ENCODE measurements at places on chromosomes 11 and 22.
A peak's percentile ranks its signal among the peaks of the same experiment; 100 is the strongest.

DNA sequence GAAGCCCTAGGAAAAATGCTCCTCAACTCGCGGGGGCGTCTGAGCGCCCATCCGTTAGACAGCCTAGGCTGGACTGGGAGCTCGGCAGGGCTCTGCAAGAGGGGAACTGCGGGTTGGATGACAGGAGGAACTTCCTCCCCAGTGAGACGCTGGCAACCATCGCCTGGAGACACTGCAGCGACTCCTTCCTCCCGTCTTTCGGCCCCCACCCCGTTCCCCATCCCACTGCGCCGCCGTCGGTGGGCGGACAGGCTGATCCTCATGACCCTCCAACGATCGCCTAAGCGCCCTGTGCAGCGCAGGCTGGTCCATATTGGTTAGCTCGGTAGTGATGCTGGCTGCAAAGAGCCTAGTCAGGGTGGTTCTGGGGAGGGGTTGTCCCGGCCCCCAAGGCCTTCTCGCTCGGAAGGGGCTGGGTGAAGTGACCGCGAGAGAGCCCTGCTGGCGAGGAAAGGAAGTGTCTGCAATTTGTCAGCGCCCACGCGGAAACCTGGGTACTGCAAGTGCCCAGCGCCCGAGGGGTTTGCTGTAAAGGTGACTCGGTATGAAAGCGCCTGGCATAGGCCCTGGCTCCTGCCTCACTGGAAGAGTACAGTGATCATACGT is 638 bp downstream of the NRGN start:
- no peak for DNase-seq

- DNase-seq: no peak
Measured at GRCh38 chr11:127962416-127962815, 624.9 kb downstream of the ETS1 start.

DNA sequence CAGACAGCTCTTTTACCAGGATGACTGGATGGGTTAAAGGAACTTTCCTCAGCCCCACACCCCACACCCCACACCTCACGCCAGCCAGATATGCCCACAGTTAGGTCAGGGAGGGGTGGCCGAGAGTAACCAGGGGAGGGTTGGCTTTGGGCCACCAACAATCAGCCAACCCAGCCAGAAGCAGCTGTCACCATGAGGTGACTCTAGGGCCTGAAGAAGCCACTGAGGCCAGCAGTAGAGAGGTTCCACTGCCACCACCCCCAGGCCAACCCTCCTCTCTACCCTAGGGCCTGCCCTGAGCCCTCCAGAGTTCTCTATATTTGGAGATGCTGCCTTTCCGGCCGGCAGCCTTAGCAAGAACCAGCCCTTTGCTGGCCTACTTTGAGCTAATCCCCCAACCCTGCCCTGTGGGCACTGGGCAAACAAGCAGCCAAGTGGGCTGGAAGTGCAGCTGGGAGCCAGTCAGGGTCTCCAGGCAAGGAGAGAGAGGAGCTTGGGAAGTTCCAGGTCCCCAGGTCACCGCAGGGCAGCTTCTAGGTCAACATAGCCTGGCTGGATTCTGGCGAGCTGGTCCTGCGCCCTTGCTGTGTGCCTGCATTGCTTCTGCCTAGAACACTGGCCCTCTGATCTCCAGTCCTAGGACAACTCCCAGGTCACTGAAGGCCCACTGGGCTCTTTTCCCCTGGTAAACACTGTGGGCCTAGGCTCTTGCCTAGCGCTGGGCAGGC is 12.0 kb upstream of the SYT8 start:
- no peak for DNase-seq

- no peak for DNase-seq
Measured at GRCh38 chr11:117251506-117251905, 19.0 kb downstream of the RNF214 start.

GRCh38 chr22:28419919-28420318 is 259.7 kb downstream of the TTC28 start:
- no peak for DNase-seq

- DNase-seq: no peak
Measured at GRCh38 chr11:115980337-115981103, 476.3 kb upstream of the CADM1 start.

GRCh38 chr11:13942971-13943381 is 19.5 kb upstream of the SPON1 start:
- no peak for DNase-seq

DNA sequence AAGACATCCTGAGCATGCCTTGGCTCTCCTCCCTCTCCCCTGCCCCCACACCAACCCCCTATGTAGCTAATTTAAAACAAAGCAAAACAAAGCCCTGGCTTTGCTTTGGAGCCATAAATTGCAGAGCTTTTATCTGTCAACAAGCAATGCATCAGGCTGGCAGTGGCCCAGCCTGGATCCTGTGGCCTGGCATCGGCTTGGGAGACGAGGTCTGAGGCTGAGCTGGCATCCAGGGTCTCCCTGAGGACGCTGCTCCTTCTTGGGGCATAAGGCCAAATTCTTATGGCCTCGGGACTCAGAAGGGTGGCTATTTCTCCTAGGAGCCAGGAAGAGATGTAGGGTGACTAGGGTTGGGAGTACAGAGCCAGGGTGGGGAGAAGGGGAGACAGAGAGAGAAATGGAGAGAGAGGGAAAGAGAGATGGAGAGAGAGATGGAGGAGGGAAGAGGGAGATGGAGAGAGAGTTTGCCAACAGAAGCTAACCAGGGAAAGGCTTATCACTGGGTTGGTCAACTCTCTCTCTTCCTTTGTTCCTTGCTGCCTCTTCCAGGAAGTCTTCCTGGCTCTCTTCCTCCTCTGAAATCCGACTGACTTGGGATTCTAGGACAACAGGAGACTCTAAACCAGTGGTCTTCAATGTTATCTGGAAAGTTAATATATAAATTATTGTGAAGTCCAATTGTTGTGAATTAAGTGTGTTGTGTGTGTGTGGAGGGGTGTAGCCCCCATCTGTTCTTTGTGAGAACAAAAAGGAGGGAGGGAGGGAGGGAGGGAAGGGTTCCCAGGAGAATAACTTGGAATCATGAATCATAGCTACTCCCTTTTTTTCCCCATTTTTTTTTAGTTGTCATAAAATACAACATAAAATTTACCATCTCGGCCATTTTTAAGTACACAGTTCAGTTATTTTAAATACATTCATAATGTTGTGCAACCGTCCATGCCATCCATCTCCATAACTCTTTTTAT is 29.1 kb downstream of the TSPAN18 start:
- no peak for DNase-seq

DNA sequence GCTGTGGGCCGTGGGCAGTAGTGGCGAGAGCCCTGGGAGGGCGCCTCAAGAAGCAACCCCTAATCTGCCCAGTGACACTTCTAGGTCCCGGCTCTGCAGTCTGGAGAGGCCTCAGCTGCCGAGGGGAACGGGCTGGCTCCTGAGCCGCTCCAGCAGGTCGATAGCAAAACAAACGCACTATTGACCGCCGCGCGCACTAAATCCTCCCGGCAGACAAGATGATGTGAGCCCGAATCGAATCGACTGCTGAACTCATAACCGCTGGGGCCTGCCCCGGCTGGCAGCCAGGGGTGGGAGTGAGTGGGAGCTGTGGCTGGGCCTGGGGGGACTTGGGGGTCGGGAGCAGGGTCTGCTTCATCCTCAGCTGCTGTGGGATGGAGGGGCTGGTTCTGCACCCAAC is 36.1 kb downstream of the FLRT1 start:
- no peak for DNase-seq

- no peak for DNase-seq
Measured at GRCh38 chr22:29300807-29301601, 5.4 kb upstream of the GAS2L1 start.

DNA sequence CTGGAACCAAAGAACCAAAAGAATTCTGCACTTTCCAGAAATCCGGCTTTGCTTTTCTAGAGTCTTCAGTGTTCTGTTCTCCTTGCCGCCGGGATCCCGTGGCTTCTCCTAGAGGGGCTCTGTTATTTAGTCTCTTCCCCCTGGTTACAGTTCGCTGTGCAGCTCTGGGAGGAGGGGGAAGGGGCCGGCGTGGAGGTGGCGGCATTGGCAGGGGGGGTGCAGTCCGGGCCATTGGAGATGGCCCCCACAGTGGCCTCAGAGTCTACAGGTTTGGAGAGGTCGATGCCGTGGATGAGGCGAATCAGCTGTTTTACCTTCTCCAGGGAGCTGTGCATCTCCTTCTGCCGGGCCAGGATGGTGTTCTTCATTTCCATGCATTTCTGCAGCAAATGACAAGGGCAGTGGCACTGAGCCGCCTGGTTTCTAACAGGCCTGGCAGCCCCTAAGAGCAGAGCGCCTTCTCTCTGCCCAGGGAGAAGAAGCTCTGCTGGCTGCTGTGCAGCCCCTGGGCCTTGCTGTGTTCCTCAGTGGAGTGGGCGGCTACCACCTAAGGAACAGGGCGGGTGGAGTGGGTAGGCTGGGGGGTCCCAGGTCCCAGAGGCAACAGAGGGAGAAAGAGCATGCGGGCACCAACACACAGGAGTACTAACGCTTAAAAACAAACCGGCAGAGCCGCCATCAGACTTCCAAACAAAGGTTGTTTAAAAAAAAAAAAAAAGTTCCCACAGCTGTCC is 11.6 kb downstream of the LARGE2 start:
- no peak for DNase-seq

DNA sequence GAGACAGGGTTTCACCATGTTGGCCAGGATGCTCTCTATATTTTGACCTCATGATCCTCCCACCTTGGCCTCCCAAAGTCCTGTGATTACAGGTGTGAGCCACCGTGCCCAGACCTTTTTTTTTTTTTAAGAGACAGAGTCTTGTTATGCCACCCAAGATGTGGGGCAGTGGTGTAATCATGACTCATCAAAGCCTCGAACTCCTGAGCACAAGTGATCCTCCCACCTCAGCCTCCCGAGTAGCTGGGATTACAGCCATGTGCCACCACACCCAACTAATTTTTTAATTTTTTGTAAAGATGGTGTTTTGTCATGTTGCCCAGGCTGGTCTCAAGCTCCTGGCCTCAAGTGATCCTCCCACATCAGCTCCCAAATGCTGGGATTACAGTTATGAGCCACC is 37.9 kb downstream of the IZUMO1R start:
- DNase-seq: no peak

GRCh38 chr11:1917523-1918435 is 1.7 kb upstream of the TNNT3 start:
- DNase-seq: no peak

DNA sequence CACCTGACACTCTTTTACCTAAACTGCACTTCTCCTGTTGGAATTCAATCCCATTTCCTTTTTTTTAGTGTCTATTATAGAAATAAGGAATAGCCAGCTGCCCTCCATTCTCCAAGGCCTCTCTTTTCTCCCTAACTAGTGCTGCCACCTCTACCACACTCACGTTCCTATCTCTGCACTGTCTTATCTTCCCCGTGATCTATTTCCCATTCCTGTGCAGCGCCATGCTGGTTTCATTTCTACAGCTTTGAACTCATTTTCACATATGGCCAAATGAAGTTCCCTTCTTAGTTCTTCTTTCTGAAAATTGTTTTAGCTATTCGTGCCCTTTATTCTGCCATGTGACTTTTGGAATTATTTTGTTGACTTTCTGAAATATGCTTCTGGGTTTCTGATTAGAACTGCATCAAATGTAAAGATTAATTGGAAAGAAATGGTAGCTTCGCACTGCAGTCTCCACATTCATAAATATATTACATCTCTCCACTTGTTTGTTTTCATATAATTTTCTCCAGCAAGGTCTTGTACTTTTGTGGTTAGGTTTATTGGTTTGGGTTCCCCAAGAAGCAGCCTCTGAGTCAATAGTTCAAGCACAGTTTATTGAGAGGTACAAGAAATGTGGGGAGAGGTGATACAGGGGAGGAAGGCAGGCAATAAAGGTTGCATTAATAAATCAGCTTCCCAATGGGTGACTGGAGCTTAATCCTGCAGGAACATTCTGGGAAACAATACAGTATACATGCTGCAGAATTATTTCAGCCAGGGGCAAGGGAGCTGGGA is 43.7 kb upstream of the DRD2 start:
- no peak for DNase-seq

DNA sequence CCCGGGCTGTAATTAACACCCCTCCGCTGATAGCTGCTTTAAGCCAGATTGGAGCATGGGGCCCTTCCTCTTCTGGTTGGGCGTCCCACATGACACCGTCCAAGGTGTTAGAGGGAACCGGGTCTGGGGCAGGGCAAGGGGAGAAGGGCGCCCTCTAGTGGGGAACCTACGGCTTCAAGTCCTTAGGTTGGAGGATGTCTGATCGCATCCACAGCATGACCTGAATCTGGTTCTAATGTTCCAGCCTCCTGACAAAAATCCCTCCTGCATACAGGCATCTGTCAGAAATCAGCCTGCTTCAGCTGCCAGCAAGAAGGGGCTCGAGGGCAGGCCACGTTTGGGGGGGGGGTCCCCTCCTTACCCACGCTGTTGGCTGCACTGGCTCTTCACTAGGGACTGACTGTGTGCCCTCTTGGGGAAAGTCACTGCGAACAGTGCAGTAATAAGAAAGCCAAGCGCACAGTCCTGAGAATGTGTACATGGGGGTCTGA is 94.2 kb upstream of the TBCEL start:
- no peak for DNase-seq

DNA sequence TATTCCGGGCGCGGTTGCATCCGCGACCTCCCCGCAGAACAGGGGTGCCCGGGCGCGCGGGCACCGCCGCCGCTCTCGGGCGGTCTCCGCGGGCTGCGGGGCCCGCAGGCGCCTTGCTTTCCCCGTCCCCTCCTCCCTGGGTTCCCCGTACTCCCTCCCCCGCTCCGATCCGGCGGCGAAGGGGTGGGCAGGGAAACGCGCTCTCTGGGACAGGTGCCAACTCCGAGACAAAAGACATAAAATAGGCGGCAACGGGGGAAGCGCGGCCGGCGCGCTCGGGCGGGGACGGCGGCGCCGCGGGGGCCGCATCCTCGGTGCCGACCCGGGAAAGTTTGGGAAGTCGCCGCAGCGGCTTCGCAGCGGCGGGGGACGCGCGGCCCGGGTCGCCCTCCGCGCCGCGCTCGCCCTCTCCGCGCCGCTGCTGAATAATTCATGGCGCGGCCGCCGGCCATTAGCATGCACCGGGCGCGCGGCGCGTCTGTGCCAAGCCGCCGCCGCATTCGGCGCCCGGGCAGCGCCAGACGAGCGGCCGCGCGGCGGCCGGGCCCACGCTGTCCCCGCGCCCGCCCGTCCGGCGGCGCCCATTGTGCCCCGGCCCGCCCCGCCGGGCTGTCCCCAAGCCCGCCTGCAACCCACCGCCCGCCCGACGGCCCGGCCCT is 78.7 kb upstream of the PPARA start:
- peak; percentile 95 for DNase-seq

DNA sequence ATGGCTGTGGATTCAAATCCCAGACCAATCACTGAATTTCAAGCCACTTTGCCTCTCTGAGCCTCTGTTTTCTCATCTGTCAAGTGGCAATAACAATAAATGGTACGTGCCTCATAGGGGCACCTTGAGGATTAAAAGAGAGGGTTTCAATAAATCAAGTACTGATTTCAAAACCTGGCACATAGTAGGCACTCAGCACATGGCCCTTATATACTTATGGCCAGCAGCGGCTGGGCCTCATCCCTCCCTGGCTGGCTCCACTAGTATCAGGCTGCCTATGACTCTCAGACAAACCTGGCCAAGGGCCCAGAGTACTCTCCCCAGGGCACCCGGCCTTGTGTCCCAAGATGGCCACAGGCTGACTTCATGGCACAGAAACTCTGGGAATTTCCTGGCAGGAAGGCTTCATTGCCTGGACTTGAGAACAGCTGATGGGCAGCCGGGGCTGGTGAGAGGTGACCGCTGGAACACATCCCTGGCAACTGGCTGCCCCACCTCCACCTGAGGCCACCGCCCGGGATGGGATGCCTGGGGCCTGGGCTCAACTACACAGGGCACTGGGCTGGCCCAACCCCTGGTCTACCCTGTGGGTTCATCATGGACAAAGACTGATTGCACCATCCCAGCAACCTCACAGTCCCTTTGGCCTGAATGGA is 3.4 kb downstream of the FADS3 start:
- DNase-seq: no peak

All from hindlimb muscle (tissue), 1 donor.